ENCODE measurements at places on chromosomes 13 and 19.

GRCh38 chr13:48066310-48066989, 28.5 kb downstream of the MED4 start:
- no peak for DNase-seq

DNA sequence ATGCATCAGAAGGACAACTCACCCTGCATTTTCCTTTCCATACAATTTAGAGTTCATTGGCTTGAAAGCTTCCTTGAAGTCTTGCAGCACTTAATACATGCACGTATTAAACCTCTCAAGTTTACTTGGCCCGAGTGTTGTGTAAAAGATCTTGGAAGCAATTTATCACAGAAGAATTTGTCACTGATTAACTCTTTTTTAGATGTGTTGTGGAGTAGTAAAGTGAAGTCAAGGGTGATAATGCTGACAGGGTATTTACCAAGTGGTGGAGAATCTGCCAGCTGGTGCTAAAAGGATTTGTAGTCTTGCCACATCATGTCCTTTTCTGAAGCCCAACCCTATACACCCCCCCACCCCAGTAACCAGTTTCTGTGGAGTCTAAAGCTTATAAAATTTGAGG, 421.0 kb upstream of the MIR17HG start:
- no peak for DNase-seq

- no peak for DNase-seq
These were observed 574 bp upstream of the GPX4 start for GRCh38 chr19:1103132-1103707.

DNA sequence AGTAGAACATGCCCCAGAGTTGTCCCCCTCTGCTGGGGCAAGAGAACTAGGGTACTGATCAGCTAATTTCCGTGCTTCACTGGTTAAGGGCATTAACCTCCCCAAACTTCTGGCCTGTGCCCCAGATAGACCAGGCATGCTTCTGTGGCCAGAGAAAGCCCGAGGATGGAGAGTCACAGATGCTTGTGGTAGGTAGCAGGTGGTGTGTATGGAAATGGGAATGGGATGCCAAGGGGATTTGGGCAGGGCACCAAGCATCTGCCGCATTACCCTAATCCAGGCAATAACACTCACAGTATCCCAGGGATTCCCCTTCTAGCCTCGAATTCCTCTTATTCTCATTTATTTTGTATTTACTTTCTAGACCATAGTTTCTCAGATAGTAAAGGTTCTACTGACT, 124.8 kb upstream of the KLF12 start:
- DNase-seq = no peak

DNA sequence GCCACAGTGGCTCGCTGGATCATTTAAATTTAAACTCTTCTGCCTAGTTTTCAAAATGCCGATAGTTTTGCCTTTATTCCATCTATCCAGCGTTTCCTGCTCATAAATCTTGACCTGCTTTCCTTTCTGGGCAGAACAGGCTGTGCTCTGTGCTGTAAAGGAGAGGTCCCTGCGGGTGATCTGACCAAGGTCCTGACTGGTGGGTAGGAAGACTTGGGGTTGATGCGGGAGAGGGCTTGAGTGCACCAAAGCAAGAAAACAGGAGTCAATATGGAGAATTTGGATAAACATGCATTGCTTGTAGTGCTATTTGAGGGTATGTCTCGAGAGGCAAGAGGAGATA, 533.6 kb downstream of the MYO16 start:
- no peak for DNase-seq

GRCh38 chr13:111039735-111040134, 75.4 kb upstream of the ARHGEF7 start:
- DNase-seq = no peak

GRCh38 chr13:50934735-50935435, 25.3 kb downstream of the RNASEH2B start:
- DNase-seq = no peak

DNA sequence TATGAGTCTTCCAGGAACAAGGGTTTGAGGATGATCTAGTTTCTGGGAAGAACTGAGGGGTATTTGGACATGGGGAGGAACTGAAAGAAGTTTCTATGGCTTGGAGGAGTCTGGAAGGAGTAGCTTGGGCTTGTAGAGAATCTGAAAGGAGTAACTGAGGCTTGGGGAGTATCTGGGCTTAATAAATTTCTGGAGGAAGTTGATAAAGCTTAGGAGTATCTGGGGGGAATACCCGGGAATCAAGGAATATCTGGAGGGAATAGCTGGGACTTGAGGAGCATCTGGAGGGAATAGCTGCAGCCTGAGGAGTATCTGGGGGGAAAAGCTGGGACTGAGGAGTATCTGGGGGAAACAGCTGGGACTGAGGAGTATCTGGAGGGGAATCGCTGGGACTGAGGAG, 16.0 kb downstream of the FSD1 start:
- no peak for DNase-seq

- no peak for DNase-seq
These were observed 7.7 kb upstream of the NOVA2 start for GRCh38 chr19:45981350-45981749.

- no peak for DNase-seq
These were observed 3.5 kb downstream of the C19orf67 start for GRCh38 chr19:14081797-14082674.

DNA sequence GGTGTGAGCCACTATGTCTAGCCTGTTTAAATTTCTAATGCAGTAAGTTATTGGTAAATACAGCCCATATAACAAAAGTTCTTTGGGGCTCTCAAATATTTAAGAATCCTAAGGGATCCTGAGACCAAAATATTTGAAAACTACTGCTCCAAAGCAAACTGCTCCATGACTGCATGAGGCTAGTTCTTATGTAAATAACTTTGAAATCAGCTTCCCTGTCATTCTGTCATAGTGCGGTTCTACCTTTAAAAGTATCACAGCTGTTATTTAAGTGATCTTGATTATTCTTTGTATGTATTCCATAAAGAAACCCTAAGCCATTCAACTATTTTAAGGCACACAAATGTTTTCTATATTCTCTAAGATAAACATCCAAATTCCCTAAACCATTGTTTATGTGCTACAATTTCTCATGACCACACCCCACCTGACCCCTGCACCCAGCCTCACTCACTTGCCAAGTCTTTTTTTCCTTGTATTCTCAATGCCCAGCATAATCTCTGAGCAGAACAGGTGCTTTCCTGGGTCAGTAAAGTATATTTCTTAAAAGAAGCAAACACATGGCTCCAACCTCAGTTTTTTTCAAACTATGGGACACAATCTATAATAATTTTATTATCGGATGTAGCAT, 146.6 kb downstream of the RNF17 start:
- DNase-seq = no peak

DNA sequence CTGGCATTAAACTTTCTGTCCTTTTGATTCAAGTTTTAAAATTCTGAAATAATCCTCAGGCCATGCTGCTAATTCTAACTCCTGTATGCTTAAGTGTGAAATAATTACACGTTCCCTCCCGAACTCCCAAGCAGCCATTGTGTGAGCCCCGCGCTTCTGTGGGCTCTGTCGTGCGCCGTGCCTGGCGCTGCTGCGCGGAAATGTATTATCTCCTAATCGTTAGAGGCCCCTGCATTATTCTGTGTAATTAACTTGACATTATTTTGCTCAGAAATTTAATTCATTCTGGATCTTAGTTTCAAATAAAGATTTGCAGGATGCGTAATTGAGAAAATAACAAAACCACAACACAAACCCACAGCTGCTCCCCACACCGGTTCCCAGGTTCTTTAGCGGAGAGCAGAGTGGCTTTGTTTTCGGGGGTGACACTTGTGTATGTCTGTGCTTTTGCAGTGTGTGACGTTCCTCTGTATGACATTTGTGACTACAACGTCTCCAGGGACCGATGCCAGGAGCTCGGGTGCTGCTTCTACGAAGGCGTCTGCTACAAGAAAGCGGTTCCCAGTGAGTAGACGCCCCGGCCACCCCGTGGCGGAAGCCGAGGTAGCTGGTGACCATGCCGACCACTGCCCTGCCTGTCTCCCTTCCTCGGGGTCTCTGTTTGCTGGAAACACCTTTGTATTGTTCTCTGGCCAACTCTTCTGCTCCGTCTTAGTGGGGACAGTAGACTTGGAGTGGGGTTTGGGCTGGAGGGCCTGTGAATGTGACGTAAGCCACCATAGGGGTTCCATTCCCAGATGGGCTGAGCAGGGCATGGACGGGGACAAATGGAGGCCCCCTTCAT, 7.5 kb downstream of the TEX29 start:
- no peak for DNase-seq

DNA sequence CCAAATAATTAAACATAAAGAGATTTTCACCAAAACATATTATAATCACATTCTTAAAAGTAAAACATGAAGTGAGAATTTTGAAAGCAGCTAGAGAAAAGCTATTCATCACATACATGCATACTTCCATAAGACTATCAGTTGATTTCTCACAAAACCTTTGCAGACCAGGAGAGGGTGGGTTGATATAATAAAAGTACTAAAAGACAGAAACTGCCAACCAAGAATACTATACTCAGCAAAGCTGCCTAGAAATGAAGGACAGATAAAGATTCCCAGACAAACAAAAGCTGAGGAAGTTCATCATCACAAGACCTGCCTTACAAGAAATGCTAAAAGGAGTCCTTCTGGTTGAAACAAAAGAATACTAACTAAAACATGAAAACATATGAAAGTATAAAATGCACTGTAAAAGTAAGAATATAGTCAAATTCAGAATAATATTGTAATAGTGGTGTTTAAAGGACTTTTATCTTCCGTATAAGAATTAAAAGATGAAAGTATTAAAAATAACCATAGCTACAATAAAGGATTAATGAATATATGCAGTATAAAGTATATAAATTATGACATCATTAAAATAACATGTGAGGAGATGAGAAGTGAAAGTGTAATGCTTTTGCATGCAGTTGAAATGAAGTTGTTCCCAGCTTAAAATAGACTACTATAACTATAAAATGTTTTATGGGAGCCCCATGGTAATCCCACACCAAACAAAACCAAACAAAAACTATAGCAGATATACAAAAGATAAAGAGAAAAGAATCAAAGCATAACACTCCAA, 76.2 kb downstream of the RXFP2 start:
- no peak for DNase-seq

- DNase-seq = no peak
These were observed 82.9 kb upstream of the SOX21 start for GRCh38 chr13:94795292-94795691.

GRCh38 chr13:98940325-98941001, 37.4 kb downstream of the DOCK9 start:
- no peak for DNase-seq

DNA sequence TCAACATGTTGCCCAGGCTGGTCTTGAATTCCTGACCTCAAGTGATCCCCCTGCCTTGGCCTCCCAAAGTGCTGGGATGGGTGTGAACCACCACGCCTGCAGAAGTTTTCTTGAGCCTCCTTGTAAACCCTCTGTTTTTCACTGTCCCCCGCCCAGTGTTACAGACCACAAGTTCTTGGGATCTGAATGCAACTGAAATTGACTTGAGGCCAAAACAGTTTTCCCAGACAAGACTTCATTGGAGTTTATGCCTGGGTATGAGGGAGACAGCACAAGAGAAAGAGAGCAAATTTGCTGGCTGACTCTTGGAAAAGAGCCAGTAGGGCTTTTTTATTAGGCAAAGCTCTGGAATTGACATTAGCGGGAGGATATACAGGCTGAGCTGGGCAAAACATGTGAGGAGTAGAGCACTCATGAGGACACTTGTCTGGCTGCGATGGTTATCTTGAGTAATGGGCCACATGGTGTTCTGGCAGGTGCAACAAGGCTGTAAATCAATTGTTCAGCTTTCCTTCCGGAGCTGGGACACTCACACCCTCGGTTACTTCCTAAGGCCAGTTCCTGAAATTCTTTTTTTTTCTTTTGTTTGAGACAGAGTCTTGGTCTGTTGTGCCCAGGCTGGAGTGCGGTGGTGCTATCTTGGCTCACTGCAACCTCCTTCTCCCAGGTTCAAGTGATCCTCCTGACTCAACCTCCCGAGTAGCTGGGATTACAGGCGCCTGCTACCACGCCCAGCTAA, 12.7 kb upstream of the HNRNPL start:
- no peak for DNase-seq

DNA sequence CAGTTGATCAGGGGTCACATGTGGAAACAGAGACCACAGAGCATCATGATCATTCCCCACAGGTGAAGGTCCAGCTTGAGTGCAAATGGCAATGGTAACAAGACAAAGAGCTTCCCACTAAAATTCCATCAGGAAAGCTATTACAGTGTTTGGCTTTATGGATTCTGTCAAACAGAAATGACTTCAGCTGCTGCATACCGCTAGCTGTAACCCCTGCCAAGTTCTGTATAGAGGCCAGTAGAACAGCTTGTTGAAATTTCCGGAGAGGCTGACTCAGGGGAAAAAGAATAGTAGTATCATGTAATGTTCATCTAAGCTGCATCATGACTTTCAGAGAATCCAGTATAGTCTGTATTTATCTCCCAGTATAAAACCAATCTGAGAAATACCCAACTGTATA, 1704.7 kb downstream of the SLITRK5 start:
- DNase-seq = no peak

DNA sequence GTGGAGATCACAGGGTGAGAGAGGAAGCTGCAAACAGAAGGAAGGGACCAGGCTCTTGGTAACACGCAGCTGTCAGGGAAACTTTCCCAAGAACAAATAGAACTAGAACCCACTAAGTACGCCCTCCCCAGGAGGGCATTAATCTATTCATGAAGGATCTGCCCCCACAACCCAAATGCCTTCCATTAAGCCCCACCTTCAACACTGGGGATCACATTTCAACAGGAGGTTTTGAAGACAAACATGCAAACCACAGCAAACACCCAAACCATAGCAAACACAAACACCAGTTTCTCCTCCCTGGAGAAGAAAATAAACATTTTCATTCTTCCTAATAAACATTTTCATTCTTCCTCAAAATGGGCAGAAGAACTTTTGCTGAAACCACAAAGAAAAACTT, 329.6 kb downstream of the EFNB2 start:
- no peak for DNase-seq

- no peak for DNase-seq
These were observed 41.4 kb upstream of the ZNF83 start for GRCh38 chr19:52679598-52679997.

DNA sequence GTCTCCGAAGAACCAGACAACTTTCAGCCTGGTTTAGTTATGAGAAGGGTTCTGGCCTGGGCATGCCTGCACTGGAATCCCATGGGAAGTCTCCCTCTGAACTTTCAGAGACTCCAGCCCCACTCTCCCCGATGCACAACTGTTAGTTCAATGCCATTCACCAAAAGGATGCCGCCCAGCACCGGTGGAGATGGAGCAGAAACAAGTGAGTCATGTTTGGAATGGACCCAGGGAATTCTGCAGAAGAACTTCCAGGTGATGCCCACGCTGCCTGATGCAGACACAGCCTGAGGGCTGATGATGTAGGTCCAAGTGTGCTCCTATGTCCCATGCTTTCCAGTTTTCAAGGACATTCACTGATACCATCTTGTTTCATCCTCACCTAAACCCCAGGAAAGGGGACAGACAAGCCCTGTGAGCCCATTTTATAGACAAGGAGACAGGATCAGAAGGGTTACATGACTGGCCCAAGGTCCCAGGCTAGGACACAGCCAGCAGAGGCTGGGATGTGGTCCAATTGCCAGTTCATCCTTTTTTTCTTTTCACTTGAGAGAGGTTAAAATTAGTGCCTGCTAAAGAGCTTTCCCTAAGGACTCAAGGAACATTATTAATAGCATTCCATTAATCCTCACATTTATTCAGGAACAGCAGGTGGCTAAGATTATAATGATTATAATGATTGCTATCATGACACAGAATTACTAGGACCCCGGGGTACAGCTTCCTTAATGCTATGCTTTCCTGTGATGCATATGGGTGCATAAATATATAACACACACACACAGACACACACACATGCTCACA, 39.5 kb downstream of the SIAH3 start:
- no peak for DNase-seq

- DNase-seq = no peak
These were observed 373.5 kb downstream of the MYO16 start for GRCh38 chr13:109002934-109003333.
